ENCODE measurements at places on chromosomes 2 and 18. TPM values are rescaled to one million over a fixed set of nuclear protein-coding genes. Genes with fewer than 3 reads are reported as not detected.

DNA sequence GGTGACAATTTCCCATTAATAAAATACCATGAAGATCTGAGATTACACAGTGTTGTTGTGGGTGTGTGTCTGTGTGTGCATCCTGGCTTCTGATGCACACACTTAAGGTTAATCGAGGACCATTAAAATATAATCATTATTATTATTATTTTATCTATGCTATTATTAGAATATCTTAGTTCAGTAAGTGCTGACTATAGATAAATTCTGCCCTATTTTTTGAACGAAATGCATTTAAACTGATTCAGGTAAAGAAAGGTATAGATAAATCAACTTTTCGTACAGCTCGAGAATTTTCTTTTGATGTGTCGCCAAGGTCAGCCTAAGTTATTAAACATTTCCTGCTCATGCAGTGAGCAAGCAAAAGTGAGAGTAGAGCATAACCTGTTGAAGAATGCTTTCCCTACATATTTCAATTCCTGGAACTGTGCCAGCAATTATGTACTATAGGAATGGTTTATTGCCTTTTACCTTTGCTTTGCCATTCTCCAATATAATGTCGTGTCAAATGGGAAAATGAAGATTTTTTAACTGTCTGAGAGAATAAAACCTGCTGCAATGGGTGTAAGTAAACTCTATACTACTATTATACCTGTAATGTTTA, 25.8 kb downstream of the KCNJ3 start:
- DNase-seq = no peak

- DNase-seq = no peak
These were observed 90.3 kb downstream of the LRP2 start for GRCh38 chr2:169272010-169272409.

GRCh38 chr2:81645745-81646301, 1341.3 kb upstream of the LRRTM1 start:
- no peak for DNase-seq

DNA sequence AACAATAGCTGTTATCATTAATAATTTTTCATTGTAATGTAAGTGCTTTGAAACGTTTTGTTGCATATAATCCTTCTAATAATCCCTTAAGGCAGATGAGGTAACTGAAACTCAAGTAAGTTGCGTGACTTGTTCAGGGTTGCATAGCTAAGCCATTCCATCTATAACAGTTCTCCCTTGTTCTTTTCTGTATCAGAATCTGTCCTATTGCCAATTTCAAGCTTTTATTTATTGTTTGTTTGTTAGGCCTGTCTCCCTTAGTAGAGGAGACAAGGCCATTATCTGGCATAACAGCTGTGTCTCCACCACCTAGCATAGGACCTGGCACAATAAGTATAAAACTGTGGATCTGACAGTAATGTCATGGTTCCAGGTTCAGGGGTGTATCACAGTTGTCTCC, 19.4 kb downstream of the BABAM2 start:
- no peak for DNase-seq

DLGAP1 gene
- 0.56 TPM for total RNA-seq

IL36RN gene
- not detected for total RNA-seq

IL36A gene
- not detected for total RNA-seq

HOXD12 gene
- total RNA-seq = not detected

GRCh38 chr18:13003466-13003896, 12.3 kb downstream of the CEP192 start:
- DNase-seq = no peak

GRCh38 chr2:120809151-120809550, 73.5 kb downstream of the GLI2 start:
- DNase-seq = no peak

- DNase-seq = no peak
These were observed 25.1 kb downstream of the EFEMP1 start for GRCh38 chr2:55898386-55899040.

GRCh38 chr2:67651565-67651964, 254.4 kb downstream of the ETAA1 start:
- DNase-seq = no peak

DNA sequence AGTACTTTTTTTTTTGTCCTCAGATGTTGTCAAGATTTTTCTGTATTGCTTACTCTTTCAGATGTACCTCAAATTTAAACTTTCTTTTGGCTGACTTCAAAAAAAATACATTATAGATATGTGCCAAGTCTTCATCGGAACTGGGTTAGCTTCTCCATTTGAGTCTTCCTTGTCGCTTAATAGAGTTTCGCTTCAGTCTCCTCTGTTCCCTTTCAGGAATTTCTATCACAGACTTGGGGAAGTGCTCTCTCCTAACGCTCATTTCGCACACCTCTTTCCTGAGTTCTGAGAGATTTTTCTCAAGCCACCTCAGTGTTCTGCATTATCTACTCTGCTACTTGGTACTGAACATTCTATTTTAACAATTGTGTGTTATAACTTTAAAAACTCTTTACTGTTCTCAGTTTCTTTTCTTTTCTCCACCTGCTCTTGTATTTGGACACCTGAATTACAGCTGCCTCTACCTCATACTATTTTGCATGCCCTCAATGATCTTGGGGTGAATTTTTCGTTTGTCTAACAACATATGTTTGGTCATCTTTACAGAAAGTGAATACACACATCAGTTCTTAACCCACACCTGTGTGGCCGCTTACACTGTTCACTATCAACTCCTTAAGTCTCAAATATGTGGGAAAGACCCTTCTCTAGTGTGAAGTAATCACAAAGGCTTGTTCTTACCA, 16.5 kb downstream of the PTPN2 start:
- no peak for DNase-seq

DNA sequence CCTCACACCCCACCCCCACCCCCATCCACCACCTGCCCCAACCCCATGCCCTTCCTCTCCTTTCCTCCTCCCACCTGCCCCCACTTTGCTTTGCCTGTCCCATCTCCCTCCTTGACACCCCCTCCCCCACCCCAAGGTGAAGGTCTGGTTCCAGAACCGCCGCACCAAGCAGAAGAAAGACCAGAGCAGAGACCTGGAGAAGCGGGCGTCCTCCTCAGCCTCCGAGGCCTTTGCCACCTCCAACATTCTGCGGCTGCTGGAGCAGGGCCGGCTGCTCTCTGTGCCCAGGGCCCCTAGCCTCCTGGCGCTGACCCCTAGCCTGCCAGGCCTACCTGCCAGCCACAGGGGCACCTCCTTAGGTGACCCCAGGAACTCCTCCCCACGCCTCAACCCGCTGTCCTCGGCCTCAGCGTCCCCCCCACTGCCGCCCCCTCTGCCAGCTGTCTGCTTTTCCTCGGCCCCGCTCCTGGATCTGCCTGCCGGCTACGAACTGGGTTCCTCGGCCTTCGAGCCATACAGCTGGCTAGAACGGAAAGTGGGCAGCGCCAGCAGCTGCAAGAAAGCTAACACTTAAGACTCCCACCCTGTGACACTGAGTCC, 3.0 kb upstream of the ATP6V1B1 start:
- DNase-seq = no peak

DNA sequence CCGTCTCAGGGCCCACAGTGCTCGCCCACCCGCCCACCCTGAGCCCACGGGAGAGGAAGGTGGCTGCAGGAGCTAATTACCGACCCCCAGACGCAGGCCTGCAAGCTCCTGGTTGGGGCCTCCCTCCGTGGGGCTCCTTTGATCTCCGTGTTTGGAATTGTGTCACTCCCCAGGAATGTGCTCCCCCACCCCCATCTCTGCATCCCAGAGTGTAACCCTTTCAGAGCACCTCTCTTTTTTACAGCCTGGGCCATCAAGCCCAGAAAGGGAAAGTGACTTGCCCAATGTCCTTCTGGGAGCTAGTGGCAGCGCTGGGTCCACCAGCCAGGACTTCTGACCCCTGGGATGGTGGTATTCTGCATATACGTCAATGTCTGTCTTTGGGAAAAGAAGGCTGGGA, 335.1 kb downstream of the CYRIA start:
- no peak for DNase-seq

GRCh38 chr2:180482696-180483095, 475.6 kb upstream of the CWC22 start:
- no peak for DNase-seq

DTNA gene
- 114 TPM for total RNA-seq

DNA sequence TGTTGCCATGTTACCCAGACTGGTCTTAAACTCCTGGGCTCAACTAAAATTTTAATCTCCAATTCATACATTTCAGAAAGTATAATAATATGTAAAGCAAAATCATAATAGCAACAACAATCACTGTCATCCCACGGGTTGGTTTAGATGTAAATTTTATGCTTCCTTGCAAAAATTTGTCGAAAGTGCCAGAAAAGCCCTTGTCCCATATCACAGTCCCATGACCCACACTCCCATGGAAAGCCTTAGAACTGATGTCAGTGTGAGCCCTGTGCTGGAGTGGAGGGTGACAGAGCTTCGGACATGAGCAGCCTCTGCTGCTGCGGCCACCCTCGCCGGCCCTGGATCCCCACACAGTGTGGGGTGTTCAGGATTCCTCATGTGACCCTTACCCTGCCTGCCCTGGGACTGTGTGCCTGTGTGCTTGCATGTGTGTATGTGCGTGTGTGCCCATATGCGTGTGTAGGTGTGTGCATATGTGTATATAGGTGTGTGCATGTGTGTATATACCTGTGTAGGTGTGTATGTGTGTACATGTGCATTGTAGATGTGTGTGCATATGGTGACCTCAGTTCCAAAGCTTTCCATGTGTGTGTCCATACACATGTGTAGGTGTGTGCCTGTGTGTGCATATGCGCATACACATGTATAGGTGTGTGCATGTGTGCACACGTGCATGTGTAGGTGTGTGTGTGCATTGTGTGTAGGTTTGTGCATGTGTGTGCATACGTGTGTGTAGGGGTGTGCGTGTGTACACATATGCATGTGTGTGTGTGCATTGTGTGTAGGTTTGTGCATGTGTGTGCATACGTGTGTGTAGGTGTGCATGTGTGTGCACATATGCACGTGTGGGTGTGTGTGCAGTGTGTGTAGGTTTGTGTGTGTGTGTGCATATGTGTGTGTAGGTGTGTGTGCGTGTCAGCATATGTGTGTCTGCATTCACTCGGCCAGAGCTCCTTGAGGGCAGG, 65.1 kb downstream of the HPCAL1 start:
- no peak for DNase-seq

Measured in right atrium auricular region (tissue), 2 donors.